ENCODE measurements at places on chromosomes 2 and 18.
A peak's percentile ranks its signal among the peaks of the same experiment; 100 is the strongest.

GRCh38 chr2:64374686-64375085 lies 79.3 kb upstream of the LGALSL start:
- no peak for DNase-seq

- DNase-seq, result peak; percentile 51
These were observed 26.3 kb downstream of the MRPL35 start for GRCh38 chr2:86225581-86225980.

GRCh38 chr2:142983174-142983573 lies 105.7 kb downstream of the KYNU start:
- DNase-seq, result no peak

- no peak for DNase-seq
These were observed 331.5 kb downstream of the SLC4A3 start for GRCh38 chr2:219958941-219959340.

GRCh38 chr2:54757500-54757899 lies 34.0 kb downstream of the EML6 start:
- no peak for DNase-seq

GRCh38 chr2:132477962-132478361 lies 61.4 kb downstream of the GPR39 start:
- DNase-seq, result no peak

- DNase-seq, result no peak
These were observed 19.6 kb upstream of the CABLES1 start for GRCh38 chr18:23115683-23116096.

DNA sequence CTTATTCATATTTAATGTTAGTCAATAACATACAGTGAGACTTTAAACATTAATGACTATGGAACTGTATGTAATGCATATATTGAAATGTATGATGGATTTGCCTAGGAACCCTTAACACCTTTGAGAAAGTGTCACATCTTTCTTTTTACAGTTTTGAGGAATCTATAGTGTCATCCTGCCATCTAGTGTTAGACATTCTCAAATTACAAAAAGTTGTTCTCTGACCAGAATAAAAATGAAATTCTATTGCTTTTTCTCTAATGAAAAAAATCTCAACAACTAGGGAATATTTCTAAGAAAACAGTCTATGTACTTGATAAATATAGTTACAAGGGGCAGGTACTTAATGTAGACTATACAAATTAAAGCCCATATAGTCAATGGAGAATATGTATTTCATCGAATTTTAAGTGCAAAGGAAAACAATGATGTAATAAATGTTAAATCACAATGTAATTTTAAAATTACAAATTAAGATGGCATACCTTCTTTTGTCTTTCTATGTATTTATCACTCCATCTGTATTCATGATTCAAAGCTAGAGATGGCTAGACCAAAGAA lies 5.1 kb upstream of the CALCRL start:
- no peak for DNase-seq

DNA sequence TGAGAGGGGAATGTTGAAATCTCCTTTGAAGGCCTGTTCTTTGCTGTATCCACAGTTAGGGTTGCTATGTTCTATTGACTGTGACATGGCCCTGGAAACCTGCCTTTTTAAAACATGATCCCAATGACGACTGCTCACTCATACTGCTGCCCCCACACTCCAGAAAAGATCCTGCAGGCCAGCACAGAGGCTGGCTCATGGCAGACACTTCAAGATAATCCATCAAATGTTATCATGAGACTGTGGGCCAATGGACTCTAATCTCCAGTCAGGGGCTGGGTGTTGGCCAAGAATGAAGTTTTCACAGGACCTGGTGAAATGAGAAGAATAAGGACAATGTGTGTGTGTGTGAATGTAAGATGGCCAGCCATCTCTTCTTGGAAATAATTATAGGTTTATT lies 59.0 kb upstream of the THOC1 start:
- no peak for DNase-seq

DNA sequence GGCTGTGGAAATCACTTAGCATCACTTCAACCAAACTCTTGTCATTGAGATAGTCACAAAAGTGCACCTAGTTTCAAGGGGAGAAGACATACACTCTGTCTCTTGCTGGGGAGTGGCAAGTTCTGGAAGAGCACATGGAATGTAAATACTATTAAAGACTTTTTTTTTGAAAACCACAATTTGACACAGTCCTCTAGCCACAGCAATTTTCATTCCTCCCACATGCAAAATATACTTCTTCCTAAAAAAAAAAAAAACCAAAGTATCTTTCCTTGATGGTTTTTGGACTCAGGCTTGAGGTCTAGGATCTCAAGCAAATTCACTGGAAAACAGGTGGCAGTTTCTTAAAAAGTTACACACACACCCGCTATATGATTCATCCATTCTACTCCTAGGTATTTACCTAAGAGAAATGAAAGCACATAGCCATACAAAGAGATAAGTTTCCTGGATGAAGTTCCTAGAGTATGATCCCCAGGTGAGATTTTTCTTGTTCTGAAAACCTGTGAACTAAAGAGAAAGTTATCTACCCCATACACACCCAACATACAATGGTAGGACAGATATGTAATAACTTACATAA lies 295.8 kb downstream of the SP3 start:
- DNase-seq, result no peak

DNA sequence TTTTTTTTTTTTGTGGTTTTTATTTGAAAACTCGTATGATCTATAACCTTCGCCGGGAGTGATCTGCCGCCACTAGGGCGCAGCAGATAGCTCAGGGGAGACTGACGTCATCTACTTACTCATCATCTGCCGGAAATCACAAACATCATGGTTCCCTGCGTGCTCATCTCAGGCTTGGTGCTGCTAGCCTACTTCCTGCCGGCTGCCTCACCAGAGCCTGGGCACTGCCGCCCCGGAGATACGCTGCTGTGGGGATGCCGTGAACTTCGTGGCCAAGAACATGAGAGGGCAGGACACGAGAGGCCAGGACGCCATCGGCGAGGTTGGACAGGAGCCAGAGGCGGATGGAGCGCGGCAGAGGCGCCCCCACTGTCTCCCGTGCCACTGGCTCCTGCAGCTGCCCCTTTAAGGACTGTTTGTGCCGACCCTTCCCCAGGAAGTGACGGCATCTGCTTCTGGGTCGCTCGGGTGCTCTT lies 68.8 kb downstream of the DOK6 start:
- DNase-seq, result peak; percentile 65

- DNase-seq, result no peak
These were observed 250.6 kb downstream of the EIPR1 start for GRCh38 chr2:3126911-3127621.

GRCh38 chr18:51275712-51276476 lies 78.4 kb upstream of the MEX3C start:
- DNase-seq, result no peak

GRCh38 chr2:96104487-96104861 lies 11.9 kb downstream of the ADRA2B start:
- DNase-seq, result no peak

DNA sequence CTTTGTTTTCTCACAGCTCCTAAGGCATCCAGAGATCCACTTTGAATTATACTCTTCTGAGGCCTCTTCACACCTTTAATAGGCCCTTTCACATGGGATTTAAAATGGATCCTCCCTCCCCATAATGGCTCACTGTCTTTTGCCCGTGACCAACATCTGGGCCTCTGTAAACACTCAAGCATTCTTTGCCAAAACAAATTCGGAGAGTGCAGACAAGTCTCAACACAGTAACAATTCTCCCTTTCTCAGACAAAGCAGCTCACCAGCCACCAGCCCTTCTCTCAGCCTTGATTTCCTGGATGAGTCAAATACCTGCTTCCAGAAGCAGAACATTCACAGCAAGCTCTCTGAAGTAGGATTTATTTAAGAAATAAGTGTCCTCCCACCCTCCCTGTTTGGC lies 14.0 kb upstream of the IMP4 start:
- no peak for DNase-seq

- DNase-seq, result no peak
These were observed 33.4 kb upstream of the OLA1 start for GRCh38 chr2:174281736-174282135.

DNA sequence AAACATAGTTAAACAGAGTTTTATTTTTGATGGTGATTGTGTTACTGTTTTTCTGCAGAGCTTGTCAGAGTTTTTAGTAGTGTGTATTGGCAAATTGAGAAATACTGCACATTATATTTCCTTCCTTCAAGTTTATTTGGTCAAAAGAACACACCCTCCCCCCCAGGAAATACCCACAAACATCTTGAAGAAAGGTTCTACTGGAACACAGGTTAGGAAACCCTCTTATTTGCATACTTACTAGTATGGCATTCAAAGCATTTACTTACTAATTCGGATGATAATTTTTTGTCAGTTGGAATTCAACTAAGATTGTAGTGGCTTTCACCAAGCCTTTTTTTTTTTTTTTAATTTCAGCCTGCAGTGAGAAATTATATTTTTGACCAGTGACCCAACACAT lies 9.1 kb downstream of the CAB39 start:
- no peak for DNase-seq

- no peak for DNase-seq
These were observed 75.8 kb downstream of the SPHKAP start for GRCh38 chr2:228105526-228106250.

GRCh38 chr2:190188289-190188688 lies 125.8 kb upstream of the MSTN start:
- DNase-seq, result no peak

DNA sequence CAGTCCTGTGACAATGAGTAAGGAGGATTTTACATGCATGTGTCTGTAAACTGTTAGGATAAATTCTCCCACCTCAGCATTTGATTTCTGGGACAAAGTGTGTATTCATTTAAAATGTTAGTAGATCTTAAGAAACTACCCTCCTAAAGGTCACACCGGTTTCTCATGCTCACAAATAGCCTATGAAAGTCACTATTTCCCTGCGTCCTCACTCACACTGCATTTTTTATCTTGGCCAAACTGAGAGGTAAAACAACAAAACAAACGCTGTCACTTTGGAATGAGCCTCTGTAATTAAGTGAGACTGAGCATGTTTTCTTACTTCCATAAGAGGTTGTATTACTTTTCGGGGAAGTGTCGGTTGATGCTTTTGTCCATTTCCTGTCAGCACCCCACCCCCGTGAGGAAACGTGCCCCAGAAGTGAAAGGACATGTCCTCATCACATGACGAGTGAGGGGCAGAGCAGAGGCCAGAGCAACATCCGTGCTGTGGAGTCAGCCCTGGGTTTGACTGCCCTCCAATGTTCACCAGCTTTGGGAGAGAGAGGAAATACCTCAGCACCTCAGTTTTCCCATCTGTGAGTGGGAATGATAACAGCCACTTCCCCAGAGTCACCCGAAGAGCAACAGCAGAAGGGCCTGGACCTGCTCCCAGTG lies 3.1 kb downstream of the GYPC start:
- DNase-seq, result peak; percentile 61

DNA sequence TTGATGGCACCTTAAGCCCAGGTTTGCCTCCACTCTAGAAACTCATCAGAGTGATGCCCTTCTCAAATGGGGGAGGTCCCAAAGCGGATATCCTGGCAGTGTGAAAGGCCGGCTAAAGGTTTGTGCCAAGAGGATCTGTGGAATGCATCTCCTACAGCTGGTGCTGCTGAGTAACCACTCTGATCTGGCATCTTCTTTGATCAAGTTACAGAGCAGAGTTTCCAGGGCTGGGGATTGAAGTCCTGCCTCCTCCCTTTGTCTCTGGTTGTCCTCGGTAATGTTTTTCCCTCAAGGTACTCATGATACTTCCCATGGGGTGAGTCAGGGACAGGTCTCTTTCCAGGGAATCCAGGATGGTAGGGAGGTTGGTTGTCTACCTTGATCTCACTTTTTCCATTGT lies 24.6 kb downstream of the PRKRA start:
- DNase-seq, result no peak

GRCh38 chr2:38277245-38278116 lies 99.6 kb downstream of the ATL2 start:
- no peak for DNase-seq

GRCh38 chr18:10660179-10660884 lies 134.5 kb downstream of the NAPG start:
- no peak for DNase-seq

DNA sequence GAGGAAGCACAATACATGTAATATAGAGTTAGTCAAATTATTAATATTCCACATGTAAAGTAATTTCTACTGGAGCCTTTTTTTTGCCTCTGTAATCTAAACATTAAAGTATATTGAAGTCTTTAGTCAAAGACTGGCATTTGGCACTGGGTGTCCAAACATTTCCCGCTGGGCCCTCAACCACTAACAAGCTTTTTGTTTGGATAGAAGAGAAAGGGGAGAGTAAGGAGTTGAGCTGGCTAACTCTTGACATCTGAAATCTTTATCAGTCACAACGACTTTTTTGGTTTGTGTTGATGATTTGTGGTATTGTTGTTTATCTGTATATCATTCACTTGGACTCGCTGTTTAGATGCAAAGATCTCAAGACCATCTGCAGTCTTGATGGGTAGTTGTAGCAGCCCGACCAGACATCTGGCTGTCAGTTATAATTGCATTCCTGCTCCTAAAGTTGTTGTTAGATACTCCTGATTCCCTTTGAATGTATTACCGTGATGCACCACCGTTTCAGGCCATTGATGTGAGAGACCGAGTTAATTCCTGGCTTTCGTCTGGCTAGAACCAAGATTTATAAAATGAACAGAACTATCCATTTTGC lies 379.6 kb downstream of the MTX2 start:
- DNase-seq, result no peak
